H1 (cell line): ENCODE measurements at places on chromosomes 3 and 15.

DNA sequence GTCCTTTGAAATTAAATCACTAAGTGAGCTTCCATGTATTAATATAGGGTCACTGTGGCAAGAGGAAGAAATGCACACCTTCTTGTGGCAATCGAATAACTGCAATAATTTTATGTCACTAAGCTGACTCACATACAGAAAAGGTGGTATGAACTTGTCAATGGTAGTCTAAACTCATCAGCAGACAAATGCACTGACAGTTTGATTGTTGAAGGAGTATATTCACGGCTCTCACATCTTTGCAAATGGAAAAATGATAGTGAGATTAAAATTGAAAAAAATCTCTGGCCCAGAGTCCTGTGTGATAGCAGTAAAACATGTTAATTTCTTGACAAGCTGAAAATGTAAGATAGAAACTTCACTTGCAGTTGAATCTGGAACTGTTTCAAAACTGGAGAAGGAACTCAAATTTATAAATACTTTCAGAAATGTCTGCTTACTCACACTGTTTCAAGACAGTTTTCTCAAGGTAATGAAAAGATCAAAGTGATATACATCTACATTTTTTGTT, 215.8 kb upstream of the CADM2 start:
- no peak overlapping the region for H3K4me3 ChIP-seq
- H3K4me1 ChIP-seq, result no peaks in the 10 kb centered on the region
- no peaks in the 10 kb centered on the region for H3K36me3 ChIP-seq
- DNase-seq, result no peak

- H3K27ac ChIP-seq, result no peak overlapping the region
- H3K27me3 ChIP-seq, result no peaks in the 10 kb centered on the region
- no peak overlapping the region for H3K4me3 ChIP-seq
- no peaks in the 10 kb centered on the region for H3K4me1 ChIP-seq
These were observed 66.8 kb downstream of the GBE1 start for GRCh38 chr3:81694662-81695061.

- DNase-seq, result no peak
- no peak overlapping the region for H3K4me3 ChIP-seq
- no peaks in the 10 kb centered on the region for H3K36me3 ChIP-seq
- H3K4me1 ChIP-seq, result peaks cover 8% of the 10 kb centered on the region
- no peaks in the 10 kb centered on the region for H3K27me3 ChIP-seq
These were observed 59.2 kb downstream of the UACA start for GRCh38 chr15:70704166-70704565.

DNA sequence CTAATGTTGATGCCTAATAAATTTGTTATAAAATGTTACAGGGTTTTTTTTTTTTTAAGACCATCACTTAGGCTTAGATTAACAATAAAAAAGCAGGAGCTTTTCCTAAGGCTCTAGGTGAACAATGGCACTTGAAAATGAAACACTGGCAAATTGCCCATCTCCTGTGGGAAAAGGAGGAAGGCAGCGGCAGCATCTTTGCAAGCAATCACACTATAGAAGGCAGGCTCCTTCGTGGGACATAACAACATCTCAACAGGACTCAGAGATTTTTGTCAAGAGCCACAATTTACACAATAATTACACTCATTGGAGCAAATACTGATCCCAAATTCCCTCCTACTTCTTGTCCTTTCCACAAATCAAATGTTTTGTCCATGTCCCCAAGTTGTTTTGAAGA, 646.7 kb downstream of the ROBO2 start:
- peaks cover 9% of the 10 kb centered on the region for H3K4me1 ChIP-seq
- H3K27me3 ChIP-seq, result no peaks in the 10 kb centered on the region
- DNase-seq, result peak; percentile 19
- H3K27ac ChIP-seq, result no peak overlapping the region
- peaks cover 3% of the 10 kb centered on the region; the same call in 1 of the 2 replicates for H3K36me3 ChIP-seq

GRCh38 chr3:179005213-179005612, 66.4 kb downstream of the ZMAT3 start:
- no peaks in the 10 kb centered on the region for H3K36me3 ChIP-seq
- DNase-seq, result no peak
- no peaks in the 10 kb centered on the region for H3K27me3 ChIP-seq
- no peaks in the 10 kb centered on the region for H3K4me1 ChIP-seq

DNA sequence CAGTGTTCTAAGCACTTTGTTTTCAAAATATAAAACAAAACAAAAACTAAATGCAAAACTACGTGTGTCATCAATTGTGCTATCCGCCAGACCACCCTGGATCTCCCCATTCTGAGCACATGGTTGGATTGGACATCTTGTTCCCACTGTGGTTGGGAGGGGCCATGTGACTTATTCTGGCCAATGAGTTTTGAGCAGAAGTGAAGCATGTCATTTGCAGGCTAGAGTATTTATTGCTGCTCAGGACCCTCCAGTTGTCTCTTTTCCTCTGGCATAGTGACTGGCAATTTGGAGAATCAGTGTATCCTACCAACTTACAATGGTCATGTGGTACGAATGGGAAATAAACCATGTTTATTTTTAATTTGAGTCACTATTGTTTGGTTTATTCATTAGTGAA, 70.2 kb upstream of the ST8SIA2 start:
- no peak overlapping the region for H3K27ac ChIP-seq
- H3K36me3 ChIP-seq, result no peaks in the 10 kb centered on the region
- DNase-seq, result no peak
- no peak overlapping the region for H3K4me3 ChIP-seq
- H3K4me1 ChIP-seq, result no peaks in the 10 kb centered on the region

DNA sequence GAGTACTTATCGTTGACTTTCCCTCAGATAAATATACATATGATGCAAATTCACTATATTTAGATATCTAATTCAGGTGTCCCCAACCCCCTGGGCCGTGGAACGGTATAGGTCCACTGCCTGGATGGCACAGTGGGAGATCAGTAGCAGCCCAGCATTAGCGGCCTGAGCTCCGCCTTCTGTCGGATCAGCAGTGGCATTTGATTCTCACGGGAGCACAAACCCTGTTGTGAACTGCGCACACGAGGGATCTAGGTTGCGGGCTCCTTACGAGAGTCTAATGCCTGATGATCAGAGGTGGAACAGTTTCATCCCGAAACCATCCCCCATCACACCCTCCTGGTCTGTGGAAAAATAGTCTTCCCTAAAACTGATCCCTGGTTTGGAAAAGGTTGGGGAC, 6.9 kb downstream of the KNL1 start:
- H3K4me1 ChIP-seq, result no peaks in the 10 kb centered on the region
- H3K27ac ChIP-seq, result no peak overlapping the region
- H3K36me3 ChIP-seq, result no peaks in the 10 kb centered on the region
- DNase-seq, result no peak
- H3K27me3 ChIP-seq, result no peaks in the 10 kb centered on the region
- no peak overlapping the region for H3K4me3 ChIP-seq

DNA sequence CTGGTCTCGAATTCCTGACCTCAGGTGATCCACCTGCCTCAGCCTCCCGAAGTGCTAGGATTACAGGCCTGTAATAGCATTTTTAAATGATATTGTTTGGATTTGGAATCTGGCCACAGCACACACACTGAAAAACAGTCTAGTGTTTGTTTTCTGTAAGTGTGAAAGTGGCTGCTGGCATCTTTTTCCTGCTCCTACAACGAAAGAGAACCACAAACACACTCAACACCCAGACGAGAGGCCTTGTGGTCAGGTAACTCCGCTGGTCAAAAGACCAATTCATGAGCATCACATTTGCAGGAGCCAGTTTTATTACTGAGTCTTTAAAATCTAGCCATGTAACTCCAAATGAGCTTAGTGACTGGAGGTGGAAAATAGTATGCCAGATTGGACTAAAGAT, 50.2 kb downstream of the IMPG2 start:
- H3K27ac ChIP-seq, result no peak overlapping the region
- DNase-seq, result no peak
- no peaks in the 10 kb centered on the region for H3K4me1 ChIP-seq
- H3K36me3 ChIP-seq, result no peaks in the 10 kb centered on the region
- no peak overlapping the region for H3K4me3 ChIP-seq
- peaks cover 41% of the 10 kb centered on the region for H3K27me3 ChIP-seq

DNA sequence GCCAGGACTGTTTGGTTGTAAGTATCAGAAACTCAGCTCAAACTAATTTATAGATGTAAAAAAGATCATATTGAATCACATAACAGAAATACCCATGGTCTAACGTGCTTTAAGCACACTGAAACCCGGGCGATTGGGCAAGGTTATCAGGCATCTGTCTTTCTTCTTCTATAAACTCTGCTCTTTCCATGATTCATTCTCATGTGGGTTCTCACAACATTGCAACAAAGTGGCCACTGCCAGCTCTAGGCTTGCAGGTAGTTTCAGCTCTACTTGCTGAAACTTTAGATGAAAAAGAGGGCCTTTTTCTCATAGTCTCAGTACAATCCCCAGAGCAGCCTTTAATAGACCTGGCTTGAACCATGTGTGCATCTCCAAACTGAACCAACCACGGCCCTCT, 456.1 kb downstream of the MFSD1 start:
- no peaks in the 10 kb centered on the region for H3K27me3 ChIP-seq
- no peak overlapping the region for H3K4me3 ChIP-seq
- no peak for DNase-seq
- H3K27ac ChIP-seq, result no peak overlapping the region

DNA sequence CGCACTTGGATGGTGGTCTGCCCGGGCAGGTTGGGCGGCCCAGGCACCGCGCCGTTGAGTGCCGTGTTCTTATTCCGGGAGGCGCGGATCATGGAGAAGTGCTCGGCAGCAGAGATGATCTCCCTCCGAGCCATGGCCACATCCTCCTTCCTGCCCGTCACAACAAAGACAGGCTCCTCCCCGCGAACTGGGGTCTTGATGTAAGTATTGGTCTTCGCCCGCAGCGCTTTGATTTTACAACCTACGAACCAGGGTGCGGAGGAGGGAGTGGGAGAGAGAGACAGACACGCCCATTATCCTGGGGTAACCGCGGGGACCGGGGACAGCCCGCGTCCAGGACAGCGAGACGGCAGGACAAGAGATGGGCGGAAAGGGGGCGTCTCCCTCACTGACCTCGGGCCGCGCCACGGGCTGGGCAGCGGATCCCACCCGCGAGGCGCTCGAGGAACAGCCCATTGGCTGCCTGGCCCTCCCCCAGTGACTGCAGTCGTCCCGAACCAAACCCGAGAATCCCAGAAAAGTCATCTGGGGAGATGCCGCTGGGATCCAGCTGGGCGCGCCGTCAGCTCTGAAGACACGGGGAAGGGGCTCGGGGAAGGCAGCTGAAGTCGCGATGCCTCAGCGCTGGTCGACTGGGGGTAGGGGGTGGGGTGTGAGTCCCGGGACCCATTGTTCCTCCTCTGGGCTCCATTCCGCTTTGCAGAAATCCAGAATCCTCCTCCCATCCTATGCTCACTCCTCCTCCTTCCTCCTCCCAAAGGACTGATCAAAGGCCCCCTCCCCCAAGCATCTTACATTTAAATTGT, 1.2 kb downstream of the MEX3B start:
- peaks cover 6% of the 10 kb centered on the region; the same call in 1 of the 2 replicates for H3K36me3 ChIP-seq
- peak overlapping the region; percentile 89 for H3K4me3 ChIP-seq
- H3K4me1 ChIP-seq, result peaks cover 6% of the 10 kb centered on the region
- peak; percentile 79 for DNase-seq
- H3K27ac ChIP-seq, result no peak overlapping the region

DNA sequence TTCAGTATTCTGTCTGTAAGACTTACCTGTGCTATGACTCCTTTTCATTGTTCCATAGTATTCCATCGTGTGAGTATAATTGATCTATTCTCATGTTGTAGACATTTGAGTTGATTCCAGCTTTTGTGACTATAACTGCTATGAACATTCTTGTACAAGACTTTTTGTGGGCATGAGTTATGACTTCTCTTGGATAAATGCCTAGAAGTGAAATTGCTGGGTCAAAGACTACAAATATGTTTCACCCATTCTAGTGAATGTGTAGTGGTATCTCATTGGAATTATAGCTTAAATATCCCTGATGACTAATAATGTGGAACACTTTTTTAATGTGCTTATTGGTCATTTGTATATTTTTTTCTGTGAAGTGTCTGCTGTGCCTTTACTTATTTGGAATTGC, 27.6 kb upstream of the NPHP3 start:
- no peak overlapping the region for H3K27ac ChIP-seq
- no peak for DNase-seq
- H3K4me1 ChIP-seq, result no peaks in the 10 kb centered on the region

DNA sequence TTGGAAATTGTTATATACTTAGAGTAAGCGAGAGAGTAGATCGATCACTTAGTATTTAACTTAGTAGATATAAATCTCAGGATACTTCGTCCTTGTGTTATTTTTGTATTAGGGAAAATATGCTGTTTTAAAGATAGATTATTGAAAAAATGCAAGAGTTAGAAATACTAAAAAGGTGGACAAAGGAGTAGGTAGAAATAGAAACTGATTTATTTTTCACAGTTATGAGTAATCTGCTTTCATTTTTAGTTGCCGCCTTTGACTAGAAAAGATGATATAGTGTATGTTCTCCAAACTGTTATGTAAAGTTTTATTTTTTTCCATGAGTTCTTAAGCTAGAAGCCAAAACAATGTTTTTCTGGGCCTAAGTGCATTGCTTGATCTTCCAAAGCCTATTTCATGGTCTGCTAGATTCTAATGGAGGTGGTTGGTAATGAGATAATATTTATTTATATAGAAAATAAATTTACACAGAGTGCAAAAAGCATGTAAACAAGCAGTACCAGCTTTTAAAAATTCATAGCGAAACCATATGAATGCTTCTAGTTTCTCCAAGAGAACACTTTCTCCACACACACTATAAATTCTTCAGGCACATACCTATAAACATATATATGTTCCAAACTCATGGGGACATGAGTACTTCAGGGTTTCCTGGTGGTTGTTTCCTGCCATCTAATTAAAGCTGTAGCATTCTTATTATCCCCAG, 61.1 kb downstream of the DIPK2A start:
- H3K27me3 ChIP-seq, result no peaks in the 10 kb centered on the region
- no peaks in the 10 kb centered on the region; the same call in 1 of the 2 replicates for H3K4me1 ChIP-seq
- H3K27ac ChIP-seq, result no peak overlapping the region

GRCh38 chr3:60096403-60096802, 1046.6 kb upstream of the CFAP20DC start:
- no peaks in the 10 kb centered on the region for H3K4me1 ChIP-seq
- no peak overlapping the region for H3K4me3 ChIP-seq
- no peaks in the 10 kb centered on the region for H3K36me3 ChIP-seq

- H3K27ac ChIP-seq, result no peak overlapping the region
- DNase-seq, result no peak
- no peaks in the 10 kb centered on the region for H3K27me3 ChIP-seq
- no peak overlapping the region for H3K4me3 ChIP-seq
- peaks cover 6% of the 10 kb centered on the region; the same call in 1 of the 2 replicates for H3K36me3 ChIP-seq
These were observed 10.0 kb downstream of the DUSP7 start for GRCh38 chr3:52046186-52046901.

DNA sequence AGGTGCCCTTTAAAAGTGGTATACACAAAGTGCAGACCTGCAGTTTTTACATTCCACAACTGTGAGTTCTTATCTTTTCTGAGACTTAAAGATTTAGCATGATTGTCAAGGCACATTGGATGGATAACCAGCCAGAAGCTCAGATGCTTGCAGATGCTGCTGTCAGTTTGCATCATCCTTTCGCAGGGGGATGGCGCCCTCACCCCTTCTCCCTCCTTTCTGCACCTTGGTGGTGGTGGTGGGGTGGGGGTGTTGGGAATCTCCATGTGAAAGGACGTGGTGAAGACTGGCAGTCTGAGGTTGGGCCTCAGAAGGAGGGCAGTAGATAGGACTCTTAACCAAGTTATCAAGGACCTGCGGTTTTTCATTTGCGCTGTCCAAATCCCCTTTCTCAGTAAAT, 309.6 kb upstream of the SEMA6D start:
- DNase-seq, result peak; percentile 10
- H3K36me3 ChIP-seq, result no peaks in the 10 kb centered on the region

- H3K4me1 ChIP-seq, result no peaks in the 10 kb centered on the region
- no peaks in the 10 kb centered on the region for H3K27me3 ChIP-seq
- H3K36me3 ChIP-seq, result no peaks in the 10 kb centered on the region
- no peak overlapping the region for H3K4me3 ChIP-seq
- no peak overlapping the region for H3K27ac ChIP-seq
These were observed 195.0 kb downstream of the RORA start for GRCh38 chr15:61033940-61034677.

GRCh38 chr15:59329570-59330350, 42.9 kb downstream of the MYO1E start:
- no peak overlapping the region for H3K27ac ChIP-seq
- no peaks in the 10 kb centered on the region for H3K27me3 ChIP-seq
- peaks cover 19% of the 10 kb centered on the region for H3K4me1 ChIP-seq
- H3K36me3 ChIP-seq, result no peaks in the 10 kb centered on the region
